ENCODE measurements at places on chromosomes 2 and 18. TPM values are rescaled to one million over a fixed set of nuclear protein-coding genes. Genes with fewer than 3 reads are reported as not detected.
A peak's percentile ranks its signal among the peaks of the same experiment; 100 is the strongest.

GRCh38 chr2:174878537-174879147 lies 114.4 kb upstream of the CHRNA1 start:
- peak; percentile 52 for DNase-seq

DNA sequence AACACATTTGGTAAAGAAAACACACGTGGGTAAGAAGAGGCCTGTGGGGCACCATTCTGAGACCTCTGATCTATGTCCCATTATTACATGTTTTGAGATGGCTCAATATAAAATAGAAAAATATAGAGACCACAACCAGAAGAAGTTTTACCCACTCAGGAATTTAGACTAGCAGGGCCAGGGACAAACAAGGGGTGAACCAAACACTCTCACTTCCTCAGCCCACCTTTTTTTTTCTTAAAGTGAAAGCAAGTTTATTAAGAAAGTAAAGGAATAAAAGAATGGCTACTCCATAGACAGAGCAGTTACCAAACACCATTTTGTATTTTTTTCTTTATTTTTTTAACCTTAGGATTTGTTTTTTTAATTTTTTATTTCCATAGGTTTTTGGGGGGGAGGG lies 119.0 kb upstream of the REV1 start:
- DNase-seq = no peak

DNA sequence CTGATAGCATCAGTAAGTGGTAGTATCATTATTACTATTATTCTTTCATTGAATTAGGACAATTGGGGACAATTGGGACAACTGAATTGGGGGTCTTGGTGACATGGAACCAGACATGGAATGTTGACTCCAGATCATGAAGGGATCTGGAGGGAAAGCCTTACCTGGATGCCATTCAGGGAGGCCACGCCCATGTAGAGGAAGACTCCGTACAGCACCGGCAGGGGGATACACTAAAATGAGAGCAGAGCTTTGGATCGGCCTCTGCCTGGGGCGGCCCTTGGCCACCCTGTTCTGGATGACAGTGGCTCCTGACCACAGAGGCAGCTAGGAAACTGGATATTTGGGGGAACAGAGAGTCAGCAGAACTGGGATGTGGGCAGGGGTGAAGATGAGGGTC lies 29.2 kb downstream of the MTHFD2 start:
- no peak for DNase-seq

CMPK2 gene
- total RNA-seq = 2.7 TPM

ABCB11 gene
- under 0.01 TPM for total RNA-seq

All from HT1080 (cell line).